ENCODE measurements at places on chromosomes 7 and 10.
A peak's percentile ranks its signal among the peaks of the same experiment; 100 is the strongest.

DNA sequence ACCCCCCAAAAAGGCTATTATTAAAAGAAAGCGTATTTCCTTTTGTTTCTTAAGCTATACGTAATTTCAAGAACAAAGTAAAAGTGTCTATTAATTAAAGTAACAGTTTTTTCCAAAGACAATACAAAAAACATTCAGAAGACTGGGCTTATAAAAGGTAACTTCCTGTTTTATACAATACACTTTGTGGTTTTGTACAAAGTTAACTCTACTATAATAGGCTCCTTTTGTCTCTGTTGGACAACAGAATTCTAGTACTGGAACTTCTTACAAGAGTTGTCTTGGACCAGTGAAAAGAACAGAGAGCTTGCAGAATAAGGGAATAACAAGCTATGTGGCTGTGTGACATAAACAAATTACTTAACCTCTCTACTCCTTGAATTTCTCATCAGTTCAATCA, 21.5 kb downstream of the SFMBT2 start:
- no peak for DNase-seq

GRCh38 chr7:31119249-31119648, 67.1 kb downstream of the ADCYAP1R1 start:
- DNase-seq: no peak

- no peak for DNase-seq
Observed at GRCh38 chr10:67794909-67795460, 43.0 kb downstream of the DNAJC12 start.

DNA sequence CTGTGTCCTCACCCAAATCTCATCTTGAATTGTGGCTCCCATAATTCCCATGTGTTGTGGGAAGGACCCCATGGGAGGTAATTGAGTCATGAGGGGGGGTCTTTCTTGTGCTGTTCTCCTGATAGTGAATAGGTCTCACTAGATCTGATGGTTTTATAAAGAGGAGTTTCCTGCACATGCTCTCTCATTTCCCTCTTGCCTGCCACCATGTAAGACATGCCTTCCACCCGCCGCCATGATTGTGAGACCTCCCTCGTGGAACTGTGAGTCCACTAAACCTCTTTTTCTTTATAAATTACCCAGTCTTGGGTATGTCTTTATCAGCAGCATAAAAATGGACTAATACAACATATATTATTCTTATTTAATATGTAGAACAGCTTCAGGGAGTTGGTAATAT, 29.0 kb upstream of the MTPN start:
- DNase-seq: no peak

- no peak for DNase-seq
Observed at GRCh38 chr10:126268013-126268920, 120.0 kb downstream of the ADAM12 start.

GRCh38 chr10:28744069-28744768, 66.9 kb downstream of the BAMBI start:
- DNase-seq: no peak

- no peak for DNase-seq
Observed at GRCh38 chr7:96136600-96137239, 185.2 kb downstream of the SLC25A13 start.

DNA sequence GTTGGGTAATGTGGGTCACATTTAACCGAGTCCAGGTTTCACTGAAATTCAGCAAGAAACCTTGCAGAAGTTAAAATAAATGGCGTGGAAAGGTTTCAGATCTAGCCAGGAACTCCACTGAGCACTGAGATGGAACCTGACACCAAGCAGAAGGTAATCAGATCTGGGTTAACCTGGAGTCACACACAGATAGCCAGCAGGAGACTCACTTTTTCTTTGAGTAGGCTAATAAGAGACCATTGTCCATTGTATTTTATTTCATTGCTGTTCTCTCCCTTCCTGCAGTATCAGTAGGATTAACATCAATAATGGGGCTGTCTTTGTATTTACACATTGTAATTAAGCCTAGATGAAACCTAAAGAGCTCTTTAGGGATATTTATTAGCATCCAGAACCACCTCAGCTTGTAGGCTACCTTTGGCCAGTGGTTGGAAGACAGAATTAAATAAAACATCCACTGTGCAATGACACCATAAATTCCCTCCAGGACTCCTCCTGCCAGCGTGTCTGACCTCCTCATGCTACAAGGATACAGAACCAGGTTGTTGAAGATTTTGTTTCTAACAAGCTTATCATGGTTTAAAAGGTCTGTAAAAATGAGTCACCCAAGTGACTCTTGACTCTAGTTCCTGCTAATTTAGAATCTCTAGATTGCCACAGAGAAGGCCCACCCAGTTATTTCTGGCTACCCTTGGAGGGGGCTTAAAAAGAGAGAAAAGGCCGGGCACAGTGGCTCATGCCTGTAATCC, 151.1 kb downstream of the SORCS1 start:
- no peak for DNase-seq

DNA sequence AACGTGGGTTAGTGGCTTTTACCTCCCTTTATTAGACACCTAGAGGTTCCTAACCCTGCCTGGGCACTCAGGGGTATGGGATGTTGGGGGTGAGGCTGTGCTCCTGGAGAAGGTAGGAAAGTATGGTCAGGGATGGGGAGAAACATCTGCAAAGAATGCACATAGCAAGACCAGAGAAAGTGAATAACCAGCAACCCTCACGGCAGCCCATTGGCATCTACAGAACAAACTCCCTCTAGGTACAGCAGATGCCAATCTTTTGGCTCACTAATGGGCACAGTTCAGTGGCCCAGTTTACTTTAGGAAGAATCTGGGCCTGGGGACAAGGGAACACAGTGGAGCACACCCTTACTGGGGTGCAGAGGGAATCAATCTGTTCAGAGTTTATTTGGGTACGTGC, 143.9 kb downstream of the JAZF1 start:
- no peak for DNase-seq

- DNase-seq: no peak
Observed at GRCh38 chr10:128808921-128809440, 658.1 kb upstream of the MGMT start.

DNA sequence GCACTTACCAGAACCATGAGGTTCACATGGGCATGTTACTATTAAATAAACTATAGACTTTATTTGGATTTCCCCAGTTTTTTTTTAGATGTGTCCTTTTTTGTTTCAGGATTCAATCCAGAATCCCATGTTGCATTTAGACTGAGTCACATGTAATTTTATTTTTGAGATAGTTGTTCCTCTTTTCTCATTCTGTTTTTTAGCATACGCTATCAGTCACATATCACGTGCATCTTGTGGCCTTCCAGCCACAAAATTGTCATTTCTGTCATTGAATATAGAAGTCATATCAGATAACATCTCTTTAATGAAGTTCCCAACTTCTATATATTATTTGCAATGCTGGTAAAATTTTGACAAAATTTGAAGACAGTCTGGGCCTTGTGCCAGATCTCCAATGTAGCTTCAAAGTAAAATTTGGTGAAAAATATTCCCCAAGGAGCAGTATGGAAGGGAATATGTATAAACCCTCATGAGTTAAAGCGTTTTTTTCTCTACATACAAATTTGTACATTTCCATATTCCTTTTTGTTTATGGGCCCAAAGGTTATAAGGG, 132.3 kb upstream of the MKI67 start:
- no peak for DNase-seq

GRCh38 chr10:123141791-123142700, 5.9 kb upstream of the HMX2 start:
- no peak for DNase-seq

DNA sequence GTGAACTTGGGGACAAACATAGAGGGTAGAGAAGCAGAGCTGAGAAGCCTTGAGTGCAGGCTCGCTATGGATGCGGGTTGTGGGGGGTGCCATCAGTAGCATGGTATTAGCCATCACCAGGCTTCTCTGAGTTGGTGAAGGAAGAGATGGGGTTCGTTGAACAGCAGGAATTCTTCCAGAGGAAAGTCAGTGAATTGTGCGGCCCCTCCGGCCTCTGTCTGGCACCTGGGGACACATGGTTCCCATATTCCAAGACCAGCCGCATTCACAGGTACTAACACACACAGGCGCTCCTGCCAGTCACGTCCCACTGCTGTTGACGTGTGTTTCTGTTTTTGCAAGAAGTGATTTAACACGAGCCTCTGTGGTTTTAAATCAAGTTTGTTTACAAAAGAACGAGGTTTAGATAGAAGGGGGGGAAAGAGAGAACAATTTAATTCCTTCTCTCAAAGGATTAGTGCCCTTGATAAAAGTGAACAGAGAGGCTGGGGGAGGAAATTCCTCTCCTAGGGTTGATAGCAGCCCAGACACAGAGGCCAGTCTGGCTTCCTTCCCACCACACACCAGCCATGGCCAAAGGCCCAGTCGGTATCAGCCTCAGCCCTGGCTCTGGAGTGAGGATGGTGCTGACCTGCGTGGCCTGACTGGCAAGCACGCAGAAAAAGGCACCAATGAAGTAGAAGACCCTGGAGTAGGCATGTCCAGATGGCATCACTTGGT, 252.6 kb upstream of the IGFBP3 start:
- no peak for DNase-seq

GRCh38 chr7:34406848-34407530, 251.0 kb upstream of the NPSR1 start:
- DNase-seq: no peak

- DNase-seq: no peak
Observed at GRCh38 chr7:43711503-43711902, 17.8 kb downstream of the COA1 start.

DNA sequence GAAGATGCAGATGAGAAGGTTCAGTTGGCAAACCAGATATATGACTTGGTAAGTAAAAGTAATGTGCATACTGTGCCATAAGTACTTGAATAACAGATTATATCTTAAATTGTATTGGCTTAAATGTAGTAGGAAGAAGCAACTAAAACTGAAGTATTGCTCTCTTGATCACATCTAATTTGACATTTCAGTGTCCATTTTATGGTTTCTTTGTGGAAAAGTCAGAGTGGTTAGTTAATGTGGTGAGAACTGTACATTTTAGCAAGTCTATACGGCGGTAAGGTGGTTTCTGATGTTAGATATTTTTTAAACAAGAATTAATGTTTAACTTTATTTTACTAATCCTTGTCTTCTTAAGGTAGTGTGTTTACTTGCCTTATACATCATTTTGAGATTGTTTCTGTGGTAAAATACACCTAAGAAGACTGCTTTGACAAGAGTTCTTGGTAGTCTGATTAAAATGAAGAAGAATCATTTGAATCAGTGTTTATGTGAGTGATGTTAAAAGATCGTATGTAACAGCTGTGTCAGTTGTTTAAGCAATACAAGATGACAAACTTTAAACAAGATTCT, 5.1 kb downstream of the ING3 start:
- no peak for DNase-seq

DNA sequence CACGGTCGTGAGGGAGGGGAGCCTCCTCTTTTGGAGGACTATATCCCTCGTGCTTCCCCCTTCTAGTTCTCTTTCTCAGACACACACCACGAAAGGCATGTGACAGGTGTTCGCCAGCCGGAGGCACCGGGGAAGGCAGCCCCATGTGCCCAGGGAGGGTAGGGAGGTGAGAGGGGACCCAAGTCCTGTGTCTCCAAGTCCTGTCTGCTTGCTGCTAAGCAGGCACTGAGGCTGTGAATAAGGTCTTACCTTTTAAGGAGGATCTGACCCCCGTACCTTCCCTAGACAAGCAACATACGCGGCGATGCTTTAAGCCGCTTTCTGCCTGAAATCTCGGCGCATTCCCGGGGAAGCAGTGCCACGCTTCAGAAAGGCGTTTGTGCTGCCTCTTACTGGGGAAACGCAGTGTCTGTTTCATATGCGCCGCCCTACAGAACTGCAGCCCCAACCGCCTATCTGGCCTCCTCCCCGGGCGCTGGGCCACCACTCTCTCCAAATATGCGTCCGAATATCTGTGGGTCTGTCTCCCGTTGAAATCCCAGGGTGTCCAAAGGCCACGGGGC, 770 bp downstream of the PLXNA4 start:
- DNase-seq: peak; percentile 31

DNA sequence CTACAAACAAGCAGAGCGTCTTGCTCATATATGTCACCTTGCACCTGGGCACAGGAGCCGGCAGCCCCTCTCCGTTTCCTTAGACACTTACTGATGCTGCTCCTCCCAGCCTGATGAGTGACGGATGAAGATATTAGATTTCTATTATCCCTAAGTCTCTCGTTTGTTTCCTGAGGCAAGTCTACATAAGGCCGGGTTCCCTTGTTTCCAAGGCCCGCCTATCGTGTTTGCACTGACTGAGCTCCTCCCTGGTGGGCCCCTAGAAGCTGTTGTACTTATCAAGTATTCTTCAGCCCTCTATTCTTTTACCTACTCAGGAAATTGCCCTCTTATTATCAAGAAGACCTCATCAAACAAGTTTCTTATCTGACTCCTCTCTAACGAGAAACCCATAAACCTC, 18.5 kb downstream of the SH3PXD2A start:
- no peak for DNase-seq

GRCh38 chr10:101833466-101833865, 10.1 kb downstream of the KCNIP2 start:
- DNase-seq: no peak

DNA sequence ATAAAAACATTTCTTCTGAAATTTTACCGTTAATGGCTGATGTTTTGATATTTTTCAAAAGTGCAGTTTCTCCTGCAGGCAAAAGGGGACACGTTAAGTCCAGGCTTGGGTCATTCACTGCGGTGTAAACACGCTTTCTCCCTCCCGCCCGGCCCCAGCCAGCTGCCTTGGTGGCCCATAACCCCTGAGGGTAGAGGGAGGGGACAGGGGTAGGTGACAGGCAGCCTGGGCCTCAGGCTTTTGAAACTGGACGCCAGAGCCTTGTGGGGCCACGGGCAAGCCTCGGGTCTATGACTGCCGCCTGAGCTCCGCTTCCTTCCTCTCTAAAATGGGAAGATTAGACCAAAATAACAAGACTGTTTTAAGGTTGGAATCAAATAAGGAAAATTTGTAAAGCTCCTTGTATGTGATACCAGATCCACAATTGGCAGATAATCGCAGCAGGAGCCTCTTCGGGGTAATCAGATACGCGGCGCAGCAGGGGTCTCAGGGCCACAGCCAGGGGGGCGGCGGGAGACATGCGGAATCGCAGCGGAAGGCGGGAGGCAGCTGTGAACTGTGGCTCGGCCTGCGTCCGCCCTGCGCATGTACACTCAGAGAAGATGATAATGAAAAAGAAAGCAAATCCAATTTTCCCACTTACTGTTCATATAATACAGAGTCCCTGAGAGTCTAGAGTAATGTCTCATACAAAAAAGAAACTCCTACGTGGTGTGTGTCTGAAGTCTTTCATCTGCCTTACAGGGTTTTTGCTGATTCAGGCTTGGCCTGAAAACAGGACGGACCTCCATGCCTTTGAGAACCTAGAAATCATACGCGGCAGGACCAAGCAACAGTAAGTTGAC, 138.3 kb downstream of the EGFR start:
- DNase-seq: no peak

DNA sequence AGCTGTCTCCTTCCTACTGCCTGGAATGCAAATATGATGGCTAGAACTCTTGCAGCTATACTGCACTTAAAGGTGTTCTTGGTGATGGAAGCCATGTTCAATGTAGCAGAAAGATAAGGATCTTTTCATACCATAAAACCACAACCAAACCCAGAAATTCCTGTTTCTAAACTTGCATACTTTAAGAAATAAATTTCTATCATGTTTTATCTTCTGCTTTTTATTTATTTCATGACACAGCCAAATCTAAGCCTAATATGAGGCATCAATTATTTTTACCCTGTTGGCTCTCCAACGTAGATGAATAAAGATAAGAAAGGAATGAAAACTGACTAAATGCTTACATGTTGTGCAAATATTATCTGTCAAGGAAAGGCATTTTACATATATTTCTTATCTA, 224.1 kb downstream of the DOCK4 start:
- DNase-seq: no peak

GRCh38 chr10:93760490-93760889, 2.8 kb downstream of the LGI1 start:
- no peak for DNase-seq

- DNase-seq: peak; percentile 39
Observed at GRCh38 chr7:12715372-12716133, 28.1 kb downstream of the ARL4A start.
